Anterior cingulate cortex (tissue), 58 donors: ENCODE measurements at places on chromosomes 1 and 21.

DNA sequence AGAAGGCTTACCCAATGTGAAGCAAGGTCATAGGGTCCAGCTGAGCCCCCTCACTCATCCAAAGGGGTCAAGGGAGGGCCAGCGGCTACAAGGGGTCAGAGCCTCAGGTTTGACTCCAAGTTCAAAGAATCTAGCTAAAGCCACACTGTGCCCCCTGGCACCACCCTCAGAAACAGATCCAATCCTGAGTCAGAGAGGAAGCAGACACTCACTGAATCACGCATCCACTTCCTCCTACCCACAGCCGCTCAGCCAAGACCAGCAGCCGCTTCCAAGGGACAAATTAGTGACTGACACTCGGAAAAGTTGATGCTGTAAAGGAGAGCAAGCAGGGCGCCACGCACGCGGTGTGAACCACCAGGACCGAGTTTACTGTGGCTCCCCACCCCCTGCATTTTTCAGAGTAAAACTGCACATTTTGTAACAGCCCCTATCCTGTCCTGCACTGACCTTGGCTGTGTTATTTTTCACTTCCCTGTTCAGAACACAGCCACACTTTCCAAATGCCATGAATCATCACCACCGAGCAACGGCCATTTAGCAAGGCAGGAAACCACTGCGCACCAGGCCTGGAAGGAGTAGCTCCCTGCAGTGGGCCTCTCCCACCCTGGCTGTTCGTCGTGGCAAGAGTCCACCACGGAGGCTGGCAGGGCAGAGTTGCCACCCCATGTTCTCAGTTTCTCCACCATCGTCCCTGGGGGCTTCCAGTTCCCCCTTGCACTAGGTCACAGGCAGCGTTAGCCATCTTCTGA, 147.8 kb downstream of the TOMM20 start:
- peak; percentile 50 for DNase-seq

DNA sequence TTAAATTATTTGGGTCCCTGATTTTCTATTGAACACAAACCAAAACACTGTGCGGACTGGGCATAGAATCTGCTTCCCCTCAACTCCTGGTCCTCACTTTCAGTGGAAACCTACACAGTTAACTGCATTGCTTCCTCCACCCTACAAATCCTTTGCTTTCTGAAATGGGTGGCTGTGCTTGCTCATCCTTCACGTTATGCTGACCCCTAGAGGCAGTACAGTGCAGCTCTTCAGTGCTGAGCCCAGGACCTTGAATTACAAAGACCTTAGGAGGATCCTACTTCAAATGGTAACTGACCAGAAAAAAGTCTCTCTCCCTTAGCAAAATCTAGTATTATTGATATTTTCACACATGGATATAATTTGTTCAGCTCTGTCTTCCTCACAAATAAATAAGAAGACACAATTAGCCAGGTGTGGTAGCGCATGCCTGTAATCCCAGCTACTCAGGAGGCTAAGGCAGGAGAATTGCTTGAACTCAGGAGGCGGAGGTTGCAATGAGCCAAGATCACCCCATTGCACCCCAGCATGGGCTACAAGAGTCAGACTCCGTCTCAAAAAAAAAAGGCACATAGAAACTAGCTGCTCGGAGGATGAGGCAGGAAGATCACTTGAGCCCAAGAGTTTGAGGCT, 63.4 kb upstream of the L1TD1 start:
- DNase-seq: no peak

GRCh38 chr1:90616395-90616794, 100.7 kb downstream of the BARHL2 start:
- no peak for DNase-seq

DNA sequence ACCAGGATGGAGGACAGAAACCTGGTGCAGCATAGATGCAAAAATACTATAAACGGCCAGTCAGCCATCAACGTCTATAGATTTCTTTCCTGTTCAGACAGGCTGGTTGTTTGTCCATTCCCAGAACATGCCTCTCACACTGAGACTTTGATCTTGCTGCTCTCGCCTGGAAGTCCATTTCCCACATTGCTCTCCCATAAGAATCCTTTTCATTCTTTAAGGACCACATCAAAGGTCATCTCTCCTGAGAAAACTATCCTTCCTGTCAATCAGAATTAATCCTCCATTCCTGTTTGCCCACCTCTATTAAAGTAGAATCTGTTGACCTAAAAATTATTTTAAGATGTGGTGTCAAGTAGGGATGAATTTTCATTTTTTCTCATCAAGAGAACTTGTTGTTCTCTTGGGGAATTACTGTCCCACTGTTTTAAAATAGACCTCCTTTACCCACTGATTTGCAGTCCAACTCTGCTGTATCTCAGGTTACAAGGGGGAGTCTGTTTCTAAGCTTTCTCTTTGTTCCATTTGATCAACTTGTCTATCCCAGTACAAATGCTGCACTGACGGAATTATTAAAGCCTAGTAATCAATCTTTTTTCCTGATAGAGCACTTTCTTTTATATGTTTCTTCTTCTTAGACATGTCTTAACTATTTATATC, 172.7 kb downstream of the PATJ start:
- DNase-seq: no peak

- DNase-seq: no peak
Observed at GRCh38 chr1:112458756-112459155, 50.0 kb upstream of the WNT2B start.

GRCh38 chr21:15493646-15494045, 236.1 kb upstream of the USP25 start:
- no peak for DNase-seq

GRCh38 chr21:23016617-23017016, 2018.4 kb downstream of the NCAM2 start:
- DNase-seq: no peak

DNA sequence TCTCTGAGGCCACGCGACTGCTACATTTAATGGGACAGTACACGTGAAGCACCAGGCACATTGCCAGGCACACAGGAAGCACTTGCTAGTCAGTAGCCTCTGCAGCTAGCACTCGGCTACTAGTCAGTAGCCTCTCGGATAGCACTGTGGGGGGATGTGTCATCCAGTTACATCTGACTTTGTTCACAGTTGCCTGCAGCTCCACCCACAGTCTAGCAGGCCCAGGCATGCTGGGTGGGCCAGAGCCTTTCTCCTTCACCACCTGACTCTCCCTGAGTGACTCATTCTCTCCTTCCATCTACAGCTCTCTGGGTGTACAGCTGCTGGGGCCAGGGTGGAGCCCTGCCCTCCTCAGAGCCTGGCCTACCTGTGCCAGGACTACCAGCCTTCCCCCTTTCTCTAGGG, 51.5 kb downstream of the PTPRF start:
- no peak for DNase-seq

DNA sequence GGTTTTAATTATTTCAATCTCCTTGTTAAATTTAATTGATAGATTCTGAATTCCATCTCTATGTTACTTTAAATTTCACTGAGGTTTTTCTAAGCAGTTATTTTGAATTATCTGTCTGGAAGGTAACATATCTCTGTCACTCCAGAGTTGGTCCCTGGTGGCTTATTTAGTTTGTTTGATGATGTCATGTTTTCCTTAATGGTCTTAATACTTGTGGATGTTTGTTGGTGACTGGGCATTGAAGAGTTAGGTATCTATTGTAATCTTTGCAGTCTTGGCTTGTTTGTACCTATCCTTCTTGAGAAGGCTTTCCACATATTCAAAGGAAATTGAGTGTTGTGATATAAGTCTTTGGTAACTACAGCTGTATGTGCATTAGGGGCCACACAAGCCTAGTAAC, 810.0 kb upstream of the NEGR1 start:
- DNase-seq: no peak

- no peak for DNase-seq
Observed at GRCh38 chr21:26506956-26507355, 66.1 kb downstream of the CYYR1 start.

GRCh38 chr1:110384581-110385321, 6.1 kb downstream of the SLC16A4 start:
- no peak for DNase-seq

GRCh38 chr1:145877923-145878486, 7.7 kb downstream of the ANKRD35 start:
- DNase-seq: no peak

- DNase-seq: no peak
Observed at GRCh38 chr1:58045094-58045705, 501.3 kb downstream of the OMA1 start.

GRCh38 chr1:119374208-119374874, 5.8 kb downstream of the HAO2 start:
- DNase-seq: no peak

- DNase-seq: peak; percentile 10
Observed at GRCh38 chr1:160428655-160429054, 28.3 kb downstream of the VANGL2 start.

DNA sequence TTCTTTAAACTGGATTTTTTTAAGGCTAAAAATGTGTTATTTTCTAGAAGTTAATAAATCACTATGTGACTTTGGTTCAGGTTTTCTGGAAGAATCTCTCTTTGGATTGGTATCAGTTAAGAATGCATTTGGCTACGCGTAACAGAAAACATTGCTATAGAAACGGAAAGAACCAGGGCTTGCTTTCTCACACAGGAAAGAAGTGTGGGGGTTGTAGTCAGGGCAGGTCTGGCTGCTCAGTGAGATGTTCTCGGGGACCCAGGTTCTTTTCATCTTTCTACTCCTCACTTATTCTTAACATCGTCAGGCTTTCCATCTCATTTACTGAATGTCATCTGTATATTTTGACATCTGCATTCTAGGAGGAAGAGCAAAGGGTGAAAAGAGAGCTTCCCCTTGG, 191.4 kb downstream of the ZBTB18 start:
- no peak for DNase-seq

DNA sequence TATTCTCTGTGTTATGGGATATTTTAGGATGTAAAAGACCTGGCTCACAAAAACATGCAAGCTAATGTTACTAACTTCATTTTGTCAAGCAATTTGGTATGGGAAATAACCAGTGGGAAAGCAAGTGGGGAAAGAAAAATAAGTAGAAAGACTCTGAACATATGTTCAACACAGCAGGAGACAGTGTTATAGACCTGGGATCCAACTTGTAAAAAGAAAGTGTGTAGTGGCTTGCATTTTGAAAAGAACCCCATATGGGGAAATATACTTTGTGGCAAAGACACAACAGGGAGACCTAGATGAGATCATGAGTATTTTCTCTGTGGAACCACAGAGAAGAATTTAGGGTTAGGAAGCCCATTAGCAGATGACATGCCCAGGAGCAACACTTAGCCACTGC, 212.7 kb upstream of the NRIP1 start:
- no peak for DNase-seq

DNA sequence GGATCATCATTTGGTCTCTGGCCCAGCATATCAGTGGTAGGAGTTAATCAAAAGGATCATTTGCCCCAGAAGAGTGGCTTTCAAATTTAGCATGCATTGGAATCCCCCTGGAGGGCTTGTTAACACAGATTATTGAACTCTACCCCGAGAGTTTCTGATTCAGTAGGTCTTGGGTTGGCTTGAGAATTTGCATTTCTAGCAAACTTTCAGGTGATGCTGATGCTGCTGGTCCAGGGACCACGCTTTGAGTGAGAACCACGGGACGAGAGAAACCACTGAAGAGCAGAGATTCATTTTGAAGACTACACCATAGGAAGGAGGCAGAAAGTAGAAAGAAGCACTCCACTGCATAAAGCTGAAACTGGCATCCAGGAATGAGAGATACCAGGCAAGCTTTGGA, 81.3 kb upstream of the DUSP10 start:
- DNase-seq: no peak

- no peak for DNase-seq
Observed at GRCh38 chr1:246513619-246514343, 6.7 kb upstream of the SMYD3 start.

DNA sequence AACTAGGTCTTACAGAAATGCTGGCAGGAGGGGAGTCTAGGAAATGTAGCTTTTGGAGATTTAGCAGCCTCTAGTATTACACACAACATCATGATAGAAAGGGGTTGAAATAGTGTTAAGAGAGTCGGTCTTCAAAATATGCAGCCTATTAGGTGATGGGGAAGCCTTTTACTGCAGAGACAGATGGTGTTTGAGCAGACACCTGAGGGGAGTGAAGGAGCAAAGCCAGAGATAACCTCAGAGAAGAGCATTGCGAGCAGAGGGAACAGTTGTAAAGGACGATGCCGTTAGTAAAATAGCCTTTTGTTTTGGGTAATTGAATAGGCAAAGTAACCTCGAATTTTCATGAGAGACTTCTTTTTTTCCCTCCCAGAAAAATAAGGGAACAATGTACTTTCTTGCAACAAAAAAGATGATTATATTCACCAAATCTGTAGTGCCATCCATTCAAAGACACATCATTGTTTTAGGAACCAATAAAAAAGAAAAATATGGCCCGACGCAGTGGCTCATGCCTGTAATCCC, 66.3 kb upstream of the KIF1B start:
- no peak for DNase-seq

- DNase-seq: no peak
Observed at GRCh38 chr1:187009320-187009719, 180.6 kb downstream of the PLA2G4A start.

DNA sequence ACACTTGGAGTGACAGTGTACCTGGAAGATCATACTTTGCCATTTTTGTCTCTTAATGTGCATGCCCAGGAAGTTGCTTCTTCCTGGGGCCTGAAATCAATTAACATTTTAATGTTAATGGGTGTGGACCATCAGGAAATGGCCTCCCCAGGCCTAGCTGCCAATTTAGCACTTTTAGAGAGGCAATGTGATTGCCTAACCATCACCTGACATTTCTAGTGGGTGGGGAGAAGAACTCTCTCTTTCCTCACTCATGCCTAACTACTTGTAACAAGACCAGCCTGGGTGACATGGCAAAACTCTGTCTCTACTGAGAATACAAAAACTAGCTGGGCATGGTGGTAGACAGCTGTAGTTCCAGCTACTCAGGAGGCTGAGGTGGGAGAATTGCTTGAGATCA, 549.0 kb upstream of the RGS18 start:
- no peak for DNase-seq

DNA sequence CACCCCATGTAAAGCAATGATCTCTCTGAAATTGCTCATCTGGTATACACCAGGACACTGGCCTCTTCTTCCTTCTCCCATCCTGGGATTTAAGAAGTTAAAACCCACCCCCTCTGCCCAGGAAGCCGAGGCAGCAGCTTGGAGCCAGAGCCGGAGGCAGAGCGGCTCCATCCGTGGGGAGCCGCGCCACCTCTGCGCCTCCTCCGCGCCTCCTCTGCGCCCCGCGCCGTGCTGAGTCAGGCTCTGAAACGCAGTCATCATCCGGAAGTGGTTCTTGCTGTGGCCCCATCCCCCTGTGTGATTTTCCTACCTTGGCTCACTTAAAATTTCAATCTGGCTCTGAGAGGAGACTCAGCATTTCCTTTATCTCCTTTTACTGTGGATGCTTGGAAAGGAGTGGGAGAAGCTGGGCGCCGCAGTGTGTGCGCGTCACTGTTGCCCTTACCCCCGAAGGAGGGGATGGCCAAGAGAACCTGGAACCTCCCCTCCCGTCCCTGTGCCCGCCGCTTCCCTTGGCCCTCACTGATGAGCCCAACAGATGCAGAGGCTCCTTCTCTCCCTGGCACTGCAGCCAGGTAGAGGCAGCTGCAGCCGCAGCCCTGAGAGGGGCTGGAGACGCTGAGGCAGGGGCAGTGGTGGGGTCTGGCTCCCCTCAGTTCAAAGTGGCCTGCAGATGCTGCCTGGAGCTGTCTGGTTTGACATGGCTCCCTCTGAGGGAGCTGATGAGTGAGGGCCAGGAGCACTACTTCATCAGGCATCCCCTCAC, 15.3 kb upstream of the NPHP4 start:
- no peak for DNase-seq
